MCF 10A (cell line): ENCODE measurements at places on chromosomes 1 and 21.

DNA sequence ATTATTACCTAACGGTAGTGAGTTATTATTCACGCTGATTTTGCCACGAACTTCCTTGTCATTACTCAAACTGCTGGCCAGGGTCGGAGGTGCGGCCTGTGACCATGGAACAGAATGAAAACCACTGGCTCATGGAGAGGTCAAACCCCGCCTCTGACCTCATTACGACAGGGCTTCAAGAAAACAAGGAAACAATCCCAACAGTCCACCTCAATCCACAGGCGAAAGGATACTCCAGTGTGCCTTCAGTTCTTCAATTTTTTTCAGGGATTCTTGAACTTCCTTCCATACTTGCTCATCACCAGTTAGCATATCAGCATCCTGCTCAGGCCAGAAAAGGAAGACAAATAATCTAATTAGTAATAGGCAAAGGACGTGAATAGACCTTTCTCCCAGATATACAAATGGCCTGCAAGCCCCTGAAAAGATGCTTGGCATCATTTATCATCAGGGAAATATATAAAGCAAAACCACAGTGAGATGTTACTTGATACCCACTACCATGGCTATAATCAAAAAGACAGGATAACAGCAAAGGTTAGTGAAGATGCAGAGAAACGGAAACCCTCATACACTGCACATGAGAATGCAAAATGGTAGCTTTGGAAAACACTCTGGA, 643.4 kb downstream of the SMYD3 start:
- no peak overlapping the region for H3K4me3 ChIP-seq
- peaks cover 10% of the 10 kb centered on the region for H3K4me1 ChIP-seq
- H3K27me3 ChIP-seq, result no peaks in the 10 kb centered on the region
- no peaks in the 10 kb centered on the region for H3K36me3 ChIP-seq
- no peak for DNase-seq

GRCh38 chr21:34942911-34943310, 106.2 kb downstream of the RUNX1 start:
- H3K27me3 ChIP-seq, result no peaks in the 10 kb centered on the region
- no peak overlapping the region for H3K4me3 ChIP-seq
- no peak for DNase-seq
- H3K4me1 ChIP-seq, result peaks cover 18% of the 10 kb centered on the region

- DNase-seq, result no peak
- H3K27ac ChIP-seq, result no peak overlapping the region
- no peaks in the 10 kb centered on the region for H3K27me3 ChIP-seq
- H3K36me3 ChIP-seq, result no peaks in the 10 kb centered on the region
Measured at GRCh38 chr1:244160455-244161235, 109.6 kb downstream of the ZBTB18 start.

DNA sequence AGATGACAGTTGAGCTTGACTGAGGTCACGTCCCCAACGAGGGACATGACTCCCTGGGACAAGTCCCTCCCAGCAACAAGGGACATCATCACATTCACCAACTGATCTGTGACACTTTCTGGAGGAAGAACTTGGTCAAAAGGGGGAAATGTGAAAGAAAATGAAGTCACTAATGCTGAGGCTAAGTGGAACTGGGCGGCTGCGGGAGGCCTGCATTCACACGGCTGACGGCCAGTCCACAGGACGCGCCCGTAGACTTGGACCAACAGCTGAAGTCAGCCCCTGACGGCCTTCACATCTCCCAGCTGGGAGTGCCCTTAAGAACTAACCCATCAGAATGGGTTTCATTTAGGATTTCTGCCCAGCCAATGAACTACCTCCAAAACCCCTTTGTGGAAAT, 26.6 kb downstream of the POFUT2 start:
- no peaks in the 10 kb centered on the region for H3K27me3 ChIP-seq
- no peak overlapping the region for H3K4me3 ChIP-seq
- peaks cover 17% of the 10 kb centered on the region for H3K36me3 ChIP-seq
- no peak overlapping the region for H3K27ac ChIP-seq

DNA sequence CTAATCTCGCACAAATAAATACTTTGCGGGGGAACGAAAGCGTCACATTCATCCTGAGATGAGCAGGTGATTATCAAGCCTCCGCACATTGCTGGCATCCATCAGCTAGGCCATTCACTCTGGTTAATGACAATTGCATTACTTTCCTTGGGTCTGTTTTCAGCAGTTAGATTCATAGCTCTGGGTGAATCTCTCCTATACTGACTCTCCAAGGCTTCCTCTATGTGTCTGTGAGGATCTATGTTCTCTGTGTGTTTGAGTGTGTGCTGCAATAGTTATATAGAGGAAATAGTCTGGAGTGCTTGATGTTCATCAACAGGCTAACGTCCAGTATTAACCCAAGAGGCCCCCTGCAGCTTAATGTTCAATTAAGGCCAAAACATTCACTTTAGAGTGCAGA, 133.0 kb upstream of the CTTNBP2NL start:
- H3K27ac ChIP-seq, result no peak overlapping the region
- peaks cover 13% of the 10 kb centered on the region for H3K27me3 ChIP-seq
- no peaks in the 10 kb centered on the region for H3K36me3 ChIP-seq
- no peak for DNase-seq
- H3K4me3 ChIP-seq, result no peak overlapping the region

GRCh38 chr1:26350701-26351589, 3.0 kb downstream of the CRYBG2 start:
- no peak for DNase-seq
- H3K27me3 ChIP-seq, result no peaks in the 10 kb centered on the region
- H3K36me3 ChIP-seq, result no peaks in the 10 kb centered on the region

DNA sequence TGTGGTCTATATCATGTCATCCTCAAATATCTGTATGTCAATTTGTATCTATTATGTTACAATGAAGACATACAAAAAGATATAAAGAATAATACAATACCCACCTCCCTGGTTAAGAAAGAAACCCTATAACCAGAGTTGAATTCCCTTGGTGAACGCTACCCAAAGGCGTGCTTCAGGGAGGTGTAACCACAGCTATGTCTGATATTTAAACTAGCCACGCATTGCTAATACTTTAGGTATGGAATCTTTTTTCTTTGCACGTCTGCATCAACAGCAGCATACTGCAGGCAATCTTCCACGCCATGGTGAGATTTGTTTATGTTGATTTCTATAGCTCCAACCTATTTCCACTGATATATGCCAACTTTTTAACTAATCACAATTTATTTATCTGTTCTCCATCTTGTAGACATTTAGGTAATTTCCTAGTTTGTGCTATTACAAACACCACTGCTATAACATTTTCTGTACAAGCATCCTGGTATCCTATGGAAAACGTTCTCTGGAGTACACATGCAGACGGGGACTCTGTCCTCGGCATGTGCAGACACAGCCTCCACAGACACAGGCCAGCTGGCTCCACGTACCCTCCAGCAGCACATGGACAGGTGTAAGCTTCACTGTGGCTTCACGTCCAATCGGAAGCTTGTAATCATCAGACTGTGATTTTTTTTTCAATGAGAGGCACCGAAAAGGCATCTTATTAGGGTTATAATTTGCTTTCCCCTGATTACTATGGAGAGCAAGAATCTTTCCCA, 58.5 kb downstream of the HSF2BP start:
- DNase-seq, result peak; percentile 70
- peak overlapping the region; percentile 44 for H3K4me3 ChIP-seq
- H3K36me3 ChIP-seq, result peaks cover 6% of the 10 kb centered on the region
- no peaks in the 10 kb centered on the region for H3K27me3 ChIP-seq

GRCh38 chr1:107457989-107458388, 317.1 kb downstream of the NTNG1 start:
- H3K27ac ChIP-seq, result no peak overlapping the region
- H3K4me1 ChIP-seq, result no peaks in the 10 kb centered on the region
- H3K27me3 ChIP-seq, result no peaks in the 10 kb centered on the region
- DNase-seq, result no peak
- no peak overlapping the region for H3K4me3 ChIP-seq

DNA sequence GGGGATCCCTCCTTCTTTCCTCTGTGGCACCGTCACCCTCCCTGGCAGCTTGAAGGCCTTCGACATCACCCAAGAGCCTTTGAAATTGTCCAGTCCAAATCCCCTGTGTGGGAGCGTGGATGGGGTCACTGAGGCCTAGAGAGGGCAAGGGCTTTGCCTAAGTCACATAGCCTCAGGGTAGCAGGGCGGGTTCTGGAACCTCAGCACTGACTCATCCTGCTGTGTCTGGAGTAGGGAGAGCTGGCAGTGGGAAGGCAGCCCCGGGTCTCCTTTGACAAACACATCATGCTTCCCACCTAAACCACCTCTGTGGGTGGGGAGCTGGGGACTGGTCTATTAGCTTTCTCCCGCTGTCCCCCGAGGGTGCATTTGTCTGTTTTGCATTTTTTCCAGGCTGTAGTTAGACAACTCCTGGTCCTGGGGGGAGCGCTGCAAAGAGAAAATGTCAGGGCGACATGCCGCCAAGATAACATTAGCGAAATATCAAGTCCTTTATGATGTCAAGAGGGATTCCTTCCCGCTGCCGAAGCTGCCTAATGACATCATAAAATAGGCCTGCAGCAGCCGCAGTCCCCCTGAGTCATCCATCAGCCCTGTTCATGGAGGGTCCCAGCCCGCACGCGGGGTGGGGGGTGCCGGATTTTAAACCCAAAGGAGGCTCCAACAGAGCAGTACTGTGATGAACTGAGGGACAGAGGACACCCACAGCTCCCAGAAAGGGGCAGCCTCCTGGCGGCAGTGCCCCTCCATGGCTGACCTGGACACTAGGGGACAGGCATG, 77.0 kb upstream of the POU3F1 start:
- H3K27me3 ChIP-seq, result no peaks in the 10 kb centered on the region
- no peak overlapping the region for H3K27ac ChIP-seq
- no peak overlapping the region for H3K4me3 ChIP-seq
- H3K4me1 ChIP-seq, result peaks cover 48% of the 10 kb centered on the region
- peak; percentile 82 for DNase-seq

- no peaks in the 10 kb centered on the region for H3K36me3 ChIP-seq
- H3K27me3 ChIP-seq, result peaks cover 61% of the 10 kb centered on the region
- H3K27ac ChIP-seq, result no peak overlapping the region
- no peak overlapping the region for H3K4me3 ChIP-seq
Measured at GRCh38 chr1:153251562-153251961, 7.9 kb upstream of the LORICRIN start.

DNA sequence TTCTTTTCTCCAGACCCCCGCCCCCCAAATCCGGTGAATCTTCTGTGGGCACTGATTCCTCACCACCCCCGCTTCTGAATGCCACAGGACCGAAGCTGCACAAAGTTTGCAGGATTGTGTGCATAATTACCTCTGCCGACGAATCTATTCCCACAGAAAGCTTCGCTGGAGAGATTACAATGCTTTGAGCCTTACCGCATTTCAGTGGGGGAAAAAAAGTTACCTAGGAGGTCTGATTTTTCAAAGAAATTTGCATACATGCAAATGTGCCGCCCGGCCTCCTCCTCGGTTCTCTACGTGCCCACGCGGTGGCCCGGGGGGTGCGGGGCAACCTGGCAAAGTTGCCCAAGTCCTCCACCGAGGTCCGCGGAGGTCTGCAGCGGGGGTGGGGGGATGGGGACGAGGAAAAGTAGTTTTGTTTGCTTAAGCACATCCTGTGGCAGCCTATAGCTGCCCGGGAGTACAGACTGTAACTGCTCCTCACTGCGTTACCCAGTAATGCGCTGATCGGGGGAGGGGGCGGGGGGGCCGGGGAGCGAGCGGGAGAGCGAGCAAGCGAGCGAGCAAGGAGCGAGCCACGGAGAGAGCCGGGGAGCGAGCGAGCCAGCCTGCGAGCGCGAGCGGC, 563 bp upstream of the NFIA start:
- H3K36me3 ChIP-seq, result peaks cover 8% of the 10 kb centered on the region
- no peaks in the 10 kb centered on the region for H3K27me3 ChIP-seq
- peak overlapping the region; percentile 88 for H3K4me3 ChIP-seq
- H3K27ac ChIP-seq, result peak overlapping the region; percentile 74

DNA sequence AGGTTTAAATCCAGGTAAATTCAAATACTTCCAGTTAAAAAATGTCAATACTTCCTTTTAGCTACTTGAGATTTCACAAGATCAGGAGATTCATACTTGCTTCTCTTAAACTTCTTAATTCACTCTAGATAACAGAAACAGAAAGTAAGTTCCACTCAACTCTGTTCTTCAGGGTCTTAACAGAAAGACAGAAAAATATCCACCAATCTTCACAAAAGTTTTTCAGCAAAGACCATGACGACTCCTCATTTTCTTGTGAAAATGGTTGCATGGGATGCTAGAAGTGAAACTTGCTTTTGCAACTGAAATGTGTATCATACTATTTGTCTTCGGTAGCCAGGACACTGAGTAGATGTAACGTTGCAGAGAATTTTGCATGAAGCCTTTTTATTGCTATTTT, 12.3 kb upstream of the LRRC8C start:
- no peak overlapping the region for H3K4me3 ChIP-seq
- no peak for DNase-seq
- no peaks in the 10 kb centered on the region for H3K27me3 ChIP-seq
- no peak overlapping the region for H3K27ac ChIP-seq

GRCh38 chr1:205067031-205067430, 17.2 kb downstream of the TMEM81 start:
- no peak overlapping the region for H3K27ac ChIP-seq
- no peak for DNase-seq
- no peak overlapping the region for H3K4me3 ChIP-seq
- no peaks in the 10 kb centered on the region for H3K36me3 ChIP-seq
- H3K27me3 ChIP-seq, result no peaks in the 10 kb centered on the region
- peaks cover 5% of the 10 kb centered on the region for H3K4me1 ChIP-seq

GRCh38 chr1:58435376-58435775, 111.2 kb downstream of the OMA1 start:
- H3K4me3 ChIP-seq, result no peak overlapping the region
- H3K4me1 ChIP-seq, result no peaks in the 10 kb centered on the region
- no peak for DNase-seq
- H3K27ac ChIP-seq, result no peak overlapping the region
- no peaks in the 10 kb centered on the region for H3K27me3 ChIP-seq
- H3K36me3 ChIP-seq, result no peaks in the 10 kb centered on the region

GRCh38 chr21:20023193-20023592, 975.0 kb upstream of the NCAM2 start:
- H3K36me3 ChIP-seq, result no peaks in the 10 kb centered on the region
- no peak overlapping the region for H3K27ac ChIP-seq
- DNase-seq, result peak; percentile 42
- H3K4me1 ChIP-seq, result peaks cover 11% of the 10 kb centered on the region
- H3K27me3 ChIP-seq, result no peaks in the 10 kb centered on the region

DNA sequence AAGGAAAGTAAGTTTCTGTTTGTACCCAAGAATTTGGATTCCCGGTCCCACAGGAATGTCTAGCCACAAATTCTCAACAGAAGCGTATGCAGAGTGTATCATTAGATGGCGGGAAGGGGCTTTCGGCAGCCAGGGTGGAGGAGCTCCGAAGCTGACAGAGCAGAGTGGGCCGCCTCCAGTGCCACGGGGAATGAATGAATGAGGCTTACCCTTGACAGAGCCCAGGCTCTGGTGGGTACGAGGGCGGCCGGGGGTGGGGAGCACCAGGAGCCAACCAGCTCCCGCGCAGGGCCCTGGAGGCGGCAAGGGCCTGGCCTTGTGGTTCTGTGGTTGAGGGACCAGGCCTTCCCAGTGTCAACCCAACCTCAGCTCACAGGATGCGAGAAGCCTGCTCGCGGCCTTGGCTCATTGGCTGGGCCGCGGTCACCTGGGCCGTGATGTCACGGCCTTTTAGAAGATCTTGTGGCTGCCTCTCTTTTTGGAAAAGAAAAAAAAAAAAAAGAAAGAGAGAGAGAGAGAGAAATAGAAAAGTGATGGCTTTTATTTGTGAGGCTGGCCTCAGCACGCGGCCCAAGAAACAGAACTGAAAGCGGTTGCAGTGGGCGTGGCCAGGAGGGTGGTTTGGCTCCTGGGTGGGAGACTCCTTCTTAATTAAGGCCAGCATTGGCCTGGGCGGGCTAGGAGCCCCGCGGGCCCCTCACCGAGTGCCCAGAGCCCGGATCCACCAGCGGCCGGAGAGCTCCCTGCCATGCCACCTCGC, 34.9 kb upstream of the RUNX3 start:
- no peak overlapping the region for H3K4me3 ChIP-seq
- H3K27ac ChIP-seq, result no peak overlapping the region
- H3K36me3 ChIP-seq, result no peaks in the 10 kb centered on the region
- no peak for DNase-seq
- no peaks in the 10 kb centered on the region for H3K27me3 ChIP-seq
